ENCODE measurements at places on chromosomes 7 and 10.

- DNase-seq = no peak
These were observed 498 bp upstream of the C10orf53 start for GRCh38 chr10:49678827-49679479.

DNA sequence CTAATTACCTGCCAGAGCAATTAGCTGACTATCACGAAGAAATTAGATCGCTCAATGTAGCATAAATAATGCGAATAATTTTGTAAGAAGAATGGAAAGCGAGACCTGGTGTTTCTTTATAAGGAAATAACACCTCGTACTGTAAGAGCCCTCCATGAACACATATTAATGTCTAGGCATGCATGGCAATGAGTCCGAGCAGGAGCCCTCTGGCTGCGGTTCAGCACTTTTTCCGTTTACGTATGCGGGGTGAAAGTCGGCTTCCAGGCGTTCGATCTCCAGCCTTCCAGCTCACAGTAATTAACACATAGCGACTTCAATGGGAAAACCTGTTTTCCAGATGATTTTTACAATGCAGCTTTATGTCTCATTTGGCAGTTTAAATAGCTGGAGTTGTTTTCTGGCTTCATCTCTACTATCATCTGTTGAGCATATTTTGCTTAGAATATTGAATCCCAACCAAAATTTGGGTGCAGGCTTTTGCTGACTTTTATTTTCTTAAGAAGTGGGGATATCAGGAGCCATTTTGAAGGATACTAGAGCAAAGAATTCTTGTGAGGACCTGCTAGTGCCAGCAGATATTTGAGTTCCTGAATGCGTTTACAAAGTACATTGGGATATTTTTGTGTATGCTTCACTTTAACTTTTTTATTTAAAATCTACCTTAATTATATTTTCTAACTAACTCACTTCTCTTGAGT, 7.2 kb upstream of the SP8 start:
- DNase-seq = no peak

DNA sequence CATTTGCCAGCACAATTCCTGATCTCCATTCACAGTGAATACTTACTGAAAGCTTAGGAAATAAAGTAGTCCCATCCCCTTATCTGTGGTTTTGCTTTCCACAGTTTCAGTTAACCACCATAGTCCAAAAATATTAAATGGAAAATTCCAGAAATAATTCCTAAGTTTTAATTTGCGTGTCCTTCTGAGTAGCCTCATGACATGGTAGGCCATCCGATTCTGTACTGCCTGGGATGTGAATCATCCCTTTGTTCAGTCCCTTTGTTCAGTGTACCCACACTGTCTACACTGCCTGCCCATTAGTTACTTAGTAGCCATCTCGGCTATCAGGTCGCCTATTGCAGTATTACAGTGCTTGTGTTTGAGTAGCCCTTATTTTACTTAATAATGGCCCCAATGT, 14.2 kb downstream of the RAB11FIP2 start:
- no peak for DNase-seq

DNA sequence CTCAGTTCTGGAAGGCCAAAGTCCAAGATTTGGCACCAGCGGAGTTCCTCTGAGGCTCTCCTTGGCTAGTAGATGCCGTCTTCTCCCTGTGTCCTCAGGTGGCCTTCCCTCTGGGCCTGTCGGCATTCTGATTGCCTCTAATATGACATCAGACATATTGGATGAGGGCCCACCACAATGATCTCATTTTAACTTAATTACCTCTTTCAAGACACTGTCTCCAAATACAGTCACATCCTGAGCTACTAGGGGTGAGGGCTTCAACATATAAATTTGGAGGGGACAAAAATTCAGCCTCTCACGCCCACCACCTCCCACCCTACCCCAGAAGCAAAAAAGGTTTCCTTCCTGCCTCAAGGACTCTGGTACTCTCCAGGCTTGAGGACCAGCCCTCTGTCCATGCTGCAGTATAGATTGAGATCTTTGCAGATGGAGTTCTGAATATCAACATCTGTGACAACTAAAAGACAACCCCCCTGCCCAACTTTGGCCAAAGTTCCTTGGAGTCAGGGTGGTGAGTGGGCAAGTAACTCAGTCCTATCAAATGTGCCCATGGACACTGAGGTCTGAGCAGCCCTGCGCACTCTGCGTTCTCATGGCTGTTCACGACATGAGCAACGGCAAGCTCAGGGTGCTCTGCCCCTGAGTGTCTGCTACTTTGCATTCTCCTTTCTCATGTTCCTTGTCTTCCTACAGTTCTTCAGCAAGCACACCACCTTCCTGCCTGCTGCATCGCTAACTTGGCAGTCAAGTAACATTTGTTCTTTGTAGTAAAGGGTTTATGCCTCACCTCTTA, 11.5 kb downstream of the TMEM176B start:
- DNase-seq = no peak

GRCh38 chr10:129879655-129880054, 84.4 kb downstream of the EBF3 start:
- no peak for DNase-seq

DNA sequence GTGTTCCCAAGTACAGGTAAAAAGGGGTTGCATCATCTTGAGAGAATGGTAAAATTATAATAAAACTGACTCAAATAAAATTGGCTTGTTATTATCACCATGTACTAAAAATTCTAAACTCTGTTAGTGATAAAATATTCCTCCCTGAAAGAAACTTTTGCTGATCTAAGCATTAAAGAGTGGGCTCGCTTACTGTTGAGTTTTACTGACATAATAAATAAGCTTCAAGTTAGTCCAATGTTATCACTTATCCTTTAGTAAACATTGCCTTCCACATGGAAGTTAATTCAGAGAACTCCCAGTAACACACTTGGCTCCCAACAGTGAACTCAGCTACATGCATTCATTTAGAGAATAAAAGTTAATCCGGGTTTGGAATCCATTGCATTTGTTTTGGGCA, 456.4 kb downstream of the PLXDC2 start:
- no peak for DNase-seq

- DNase-seq = no peak
These were observed 304.1 kb upstream of the ZNF32 start for GRCh38 chr10:43952760-43953159.

DNA sequence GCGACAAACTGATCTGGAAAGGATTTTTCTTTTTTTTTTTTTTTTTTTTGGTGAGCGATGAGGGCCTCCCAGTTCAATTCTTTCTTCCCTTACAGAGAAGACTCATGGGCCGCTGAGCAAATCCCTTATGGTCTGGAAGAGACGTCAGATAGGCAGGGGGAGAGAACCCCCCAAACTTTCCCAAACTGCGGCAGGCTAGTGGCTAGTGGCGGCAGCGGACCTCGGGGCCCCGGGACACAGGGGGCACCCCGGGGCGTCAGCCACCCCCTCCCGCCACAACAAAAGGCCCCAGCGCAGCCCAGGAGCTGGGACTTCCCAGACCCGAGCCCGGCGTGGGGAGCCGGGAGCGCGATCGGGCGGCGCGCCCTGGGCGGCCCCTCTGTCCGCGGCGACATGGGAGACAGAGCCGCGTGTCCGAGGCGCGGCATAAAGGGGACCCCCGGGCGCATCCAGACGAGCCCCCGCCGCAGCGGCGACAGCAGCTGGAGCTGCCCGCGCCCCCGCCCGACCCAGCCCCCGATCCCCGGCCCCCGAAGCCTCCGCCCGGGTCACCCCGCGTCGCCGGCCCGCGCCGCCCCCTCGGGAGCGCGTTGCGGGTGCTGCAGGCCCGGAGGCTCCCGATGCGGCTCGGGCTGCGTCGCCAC, 755 bp downstream of the FAM171A1 start:
- DNase-seq = no peak

DNA sequence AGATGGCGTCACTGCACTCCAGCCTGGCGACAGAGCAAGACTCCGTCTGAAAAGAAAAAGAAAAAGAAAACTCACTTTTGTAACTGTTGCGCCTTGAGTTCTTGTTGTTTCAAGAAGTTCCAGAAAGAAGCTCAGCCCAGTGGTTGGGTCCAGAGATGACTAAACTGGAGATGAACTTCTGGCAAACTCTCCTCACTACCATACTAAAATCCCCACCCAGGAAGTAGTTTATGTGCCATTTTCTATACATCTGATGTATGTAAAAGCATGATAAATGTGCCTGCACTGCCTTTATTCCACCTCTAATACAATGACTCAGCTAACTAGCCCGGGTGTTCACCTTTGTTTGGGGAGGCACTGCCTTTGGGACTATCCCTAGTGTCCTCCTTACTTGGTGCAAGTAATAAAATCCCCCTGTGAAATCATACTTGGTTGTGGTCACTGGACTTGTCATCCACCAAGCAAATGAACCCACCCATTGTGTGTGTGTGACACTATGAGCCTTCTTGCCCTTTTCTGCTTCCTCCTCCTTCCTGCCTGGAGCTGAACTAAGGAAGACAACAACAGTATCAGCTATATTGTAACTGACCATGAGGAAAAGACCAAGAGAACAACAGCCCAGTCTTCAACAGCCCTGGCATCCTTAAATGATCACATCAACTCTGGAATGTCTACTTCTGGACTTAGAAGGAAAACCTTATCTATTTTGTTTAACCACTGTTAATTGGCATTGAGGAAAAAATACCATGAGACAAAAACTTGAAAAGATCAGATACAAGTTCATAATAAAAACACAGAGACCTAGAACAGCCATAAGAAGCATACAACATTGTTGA, 33.6 kb downstream of the JMJD1C start:
- no peak for DNase-seq

- DNase-seq = no peak
These were observed 5.2 kb upstream of the ACBD5 start for GRCh38 chr10:27245836-27246235.

DNA sequence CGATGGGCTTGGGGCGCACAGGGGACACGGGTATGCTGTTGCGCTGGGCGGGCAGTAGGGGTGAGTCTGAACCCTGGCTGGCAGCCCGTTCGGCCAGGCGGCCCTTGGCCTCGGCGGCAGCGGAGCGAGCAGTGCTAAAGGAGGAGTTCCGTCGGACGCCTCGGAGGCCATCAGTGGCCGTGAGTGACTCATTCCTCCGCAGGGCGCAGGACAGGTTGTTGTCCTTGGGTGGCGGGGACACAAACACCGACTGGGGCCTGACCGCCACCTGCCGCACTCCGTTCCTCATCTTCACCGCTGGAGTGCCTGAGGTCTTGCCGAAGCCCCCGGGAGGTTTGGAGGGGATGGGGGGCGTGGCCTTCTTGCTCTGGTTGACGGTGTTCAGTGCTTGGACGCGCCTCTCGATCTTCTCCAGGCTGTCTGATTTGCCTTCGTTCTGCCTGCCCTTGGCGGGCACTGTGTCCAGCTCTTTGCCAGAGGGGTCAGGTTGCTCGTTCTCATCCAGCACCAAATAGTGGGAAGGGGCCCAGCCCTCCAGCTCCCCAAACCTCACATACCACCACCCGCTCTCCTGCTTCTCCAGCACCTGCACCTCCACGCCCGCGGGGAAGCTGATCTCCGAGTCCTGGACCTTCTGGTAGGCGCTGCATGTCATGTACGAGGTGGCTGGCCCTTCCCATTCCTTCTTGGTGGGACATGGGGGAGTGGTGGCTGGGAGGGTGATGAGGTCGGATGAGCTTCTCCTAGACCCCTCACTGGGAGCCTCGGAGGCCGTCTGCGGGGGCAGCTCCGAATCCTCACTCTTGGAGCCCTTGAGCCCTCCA, 108.7 kb downstream of the NEURL1 start:
- no peak for DNase-seq

DNA sequence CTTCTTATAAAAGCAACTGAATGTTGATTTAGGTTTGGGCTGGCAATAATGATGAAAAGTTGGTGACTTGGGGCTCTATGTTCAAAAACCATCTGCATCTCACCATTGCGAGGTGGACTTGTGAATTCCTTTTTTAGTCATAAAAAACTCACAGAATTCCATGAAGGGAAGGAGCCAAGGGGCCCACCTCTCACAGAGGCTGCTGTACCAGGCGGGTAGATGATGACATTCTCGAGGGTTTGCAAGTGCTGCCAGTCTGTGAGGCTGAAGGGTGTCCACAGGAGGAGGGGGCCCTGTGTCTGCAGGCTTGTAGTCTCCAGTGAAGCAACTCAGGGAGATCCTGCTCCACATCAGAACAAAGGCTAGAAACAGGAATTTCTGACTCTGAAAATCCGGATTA, 195.5 kb upstream of the ZNF32 start:
- no peak for DNase-seq

Data from stimulated activated CD4-positive, alpha-beta T cell treated with anti-CD3 and anti-CD28 coated beads, Interleukin-1b, Interleukin-23, amount 100 ng/mL, for 1 hour (primary cell).